ENCODE measurements at places on chromosomes 13 and 19.

DNA sequence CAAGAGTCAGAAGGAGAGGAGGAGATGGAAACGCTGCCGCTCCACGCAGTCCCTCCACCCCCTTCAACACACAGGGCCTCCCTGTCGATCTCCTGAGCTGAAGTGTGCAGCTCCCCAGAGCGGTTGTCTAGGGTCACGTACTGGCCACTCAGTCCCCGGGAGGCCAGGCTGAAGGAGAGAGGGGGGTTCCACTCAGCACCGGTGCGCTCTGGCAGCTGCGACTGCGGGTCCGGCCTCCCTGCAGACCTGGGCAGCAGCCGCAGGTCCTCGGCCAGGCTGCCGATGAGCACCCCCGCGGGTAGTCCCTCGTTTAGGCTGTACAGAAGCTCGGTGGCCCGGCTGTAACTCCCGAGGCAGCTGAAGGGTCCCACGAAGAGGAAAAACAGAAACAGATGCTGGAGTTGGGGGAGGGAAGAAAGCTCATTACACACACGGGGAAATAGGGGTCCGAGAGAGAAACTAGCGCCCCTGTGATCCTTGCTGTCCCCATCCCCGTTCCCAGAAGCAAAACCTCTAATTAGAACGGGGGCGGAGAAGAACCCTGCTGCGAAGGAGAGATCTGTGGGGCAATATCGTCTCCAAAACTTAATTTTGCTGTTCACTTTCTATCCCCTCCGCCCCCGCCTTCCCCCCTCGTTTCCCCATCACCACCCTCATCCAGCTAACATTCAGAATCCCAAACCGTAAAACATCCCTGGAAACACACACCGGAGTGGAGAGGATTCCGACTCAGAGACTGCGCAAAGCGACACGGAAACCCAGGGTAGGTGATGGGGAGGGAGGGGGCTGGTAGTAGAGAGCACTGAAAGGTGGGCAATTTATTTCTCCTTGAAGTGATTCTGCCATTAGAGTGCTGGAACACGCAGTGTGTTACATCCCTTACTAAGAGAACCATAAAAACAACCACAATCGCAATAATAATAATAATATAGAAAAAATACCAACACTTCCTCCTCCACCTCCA is 1.8 kb downstream of the PCDH20 start:
- DNase-seq: no peak

DNA sequence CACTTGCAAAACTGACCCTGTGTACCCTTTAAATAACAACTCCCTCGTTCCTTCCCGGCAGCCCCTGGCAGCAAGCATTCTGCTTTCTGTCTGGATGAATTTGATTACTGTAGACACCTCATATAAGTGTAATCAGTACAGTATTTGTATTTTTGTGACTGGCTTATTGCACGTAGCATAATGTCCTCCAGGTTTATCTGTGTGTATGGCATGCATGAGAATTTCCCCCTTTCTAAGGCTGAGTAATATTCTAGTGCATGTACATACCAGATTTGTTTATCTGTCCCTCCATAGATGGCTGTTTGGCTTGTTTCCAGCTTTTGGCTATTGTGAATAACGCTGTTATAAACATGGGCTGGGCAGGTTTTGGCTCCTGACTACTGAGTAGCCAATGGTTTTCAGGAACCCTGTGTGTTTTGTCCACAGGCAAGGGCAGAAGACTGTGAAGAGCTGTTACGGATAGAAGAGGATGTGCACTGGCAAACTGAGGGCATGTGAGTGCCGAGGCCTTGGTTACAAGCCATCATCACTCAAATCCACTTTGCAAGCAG is 98.0 kb downstream of the ESD start:
- DNase-seq: no peak

DNA sequence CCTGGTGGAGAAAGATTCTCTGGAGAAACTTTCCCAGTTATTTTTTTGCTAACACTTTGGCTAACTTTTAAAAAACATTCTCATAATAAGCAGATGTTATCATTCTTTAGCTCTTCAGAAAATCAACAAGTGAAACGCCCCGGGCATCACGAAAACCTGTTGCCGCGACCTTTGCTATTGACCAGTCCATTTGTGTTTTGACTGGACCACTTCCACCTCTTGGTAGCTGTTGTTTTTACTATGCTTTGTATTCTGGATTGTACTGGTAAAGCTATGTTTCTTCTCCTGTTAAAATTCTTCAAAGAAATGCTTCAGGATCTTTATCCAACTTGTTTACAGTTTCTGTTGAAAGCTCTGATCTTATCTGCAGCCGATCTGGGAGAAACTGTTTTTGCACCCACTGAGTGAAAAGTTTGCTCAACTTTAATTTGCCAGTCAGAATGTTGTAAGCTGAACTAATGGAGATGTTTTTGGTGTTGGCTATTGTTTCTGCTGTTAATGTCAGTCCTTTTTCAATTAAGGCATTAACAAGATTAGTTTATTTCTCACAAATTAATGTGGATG is 23.3 kb downstream of the UFM1 start:
- DNase-seq: no peak

- DNase-seq: no peak
These were observed at the start of gene EPS8L1 for GRCh38 chr19:55075371-55075998. EPS8L1 (plus strand) TSS chr19:55075869; CDS start chr19:55076445, 576 bp downstream.

- peak; percentile 75 for DNase-seq
These were observed 73.0 kb downstream of the MAP4K1 start for GRCh38 chr19:38544569-38545315.

- DNase-seq: peak; percentile 77
These were observed 255.1 kb downstream of the TBC1D4 start for GRCh38 chr13:75226733-75227435.

GRCh38 chr13:74103970-74104555 is 30.1 kb downstream of the KLF12 start:
- no peak for DNase-seq

- DNase-seq: no peak
These were observed 108.1 kb downstream of the FGF14 start for GRCh38 chr13:102293723-102294122.

- DNase-seq: no peak
These were observed 20.2 kb upstream of the CEACAM6 start for GRCh38 chr19:41735071-41735600.

GRCh38 chr19:39327363-39328045 is 6.8 kb upstream of the LRFN1 start:
- DNase-seq: no peak

GRCh38 chr13:47426126-47426849 is 529.4 kb upstream of the HTR2A start:
- DNase-seq: no peak

GRCh38 chr19:15107061-15108010 is at the start of gene SYDE1:
SYDE1 (plus strand) TSS chr19:15107401; CDS start chr19:15107434, 33 bp downstream.
- DNase-seq: no peak

- DNase-seq: no peak
These were observed 3.4 kb downstream of the FGF22 start for GRCh38 chr19:642767-643727.

- no peak for DNase-seq
These were observed 80.7 kb upstream of the OLFM4 start for GRCh38 chr13:52947921-52948373.

DNA sequence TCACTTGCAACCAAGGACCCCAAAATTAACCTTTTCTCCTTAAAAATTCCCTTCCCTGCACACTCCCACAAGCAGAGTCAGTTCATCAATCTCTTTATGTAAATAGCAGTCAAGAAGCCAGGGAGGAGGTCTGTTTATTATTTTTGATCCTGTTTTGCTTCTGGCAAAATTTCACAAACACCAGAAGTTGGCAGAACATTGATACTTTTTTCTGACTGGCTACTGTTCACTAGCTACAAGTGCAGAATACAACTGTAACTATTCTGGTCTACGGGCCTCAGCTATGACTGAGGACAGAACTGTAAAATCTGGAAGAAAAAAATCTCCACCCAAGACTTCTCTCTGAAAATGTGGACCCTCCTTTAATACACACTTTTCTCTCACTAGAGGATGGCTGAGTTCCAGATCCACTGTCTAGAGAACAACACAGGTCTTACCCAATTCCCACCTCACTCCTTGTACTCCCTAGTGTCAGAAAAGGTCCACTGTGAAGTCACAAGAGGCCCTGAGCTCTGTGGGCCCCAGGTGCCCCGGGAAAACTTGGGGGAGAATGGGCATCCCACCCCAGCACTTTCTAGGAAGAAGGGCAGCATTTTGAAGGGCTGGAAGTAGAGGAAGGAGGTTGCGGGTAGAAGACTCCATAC is 14.5 kb downstream of the STARD13 start:
- DNase-seq: no peak

- no peak for DNase-seq
These were observed 6.2 kb upstream of the COLGALT1 start for GRCh38 chr19:17549085-17549740.

GRCh38 chr19:34997071-34997617 is 3.0 kb upstream of the GRAMD1A start:
- DNase-seq: peak; percentile 67

DNA sequence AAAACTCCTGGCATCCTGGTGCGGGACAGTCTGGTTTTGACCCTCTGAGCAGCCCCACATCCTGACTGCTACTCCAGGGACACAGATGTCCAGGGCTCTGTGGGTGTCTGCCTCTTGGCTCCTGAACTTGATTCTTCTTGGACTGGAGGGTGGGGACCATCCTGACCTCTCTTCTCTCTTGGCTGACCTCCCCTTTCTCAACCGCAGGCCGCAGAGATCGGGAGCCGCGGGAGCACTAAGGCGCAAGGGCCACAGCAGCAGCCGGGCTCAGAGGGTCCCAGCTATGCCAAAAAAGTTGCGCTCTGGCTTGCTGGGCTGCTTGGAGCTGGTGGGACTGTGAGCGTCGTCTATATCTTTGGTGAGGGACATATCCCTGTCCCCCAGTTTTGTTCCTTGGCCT is 1.0 kb downstream of the TIMM50 start:
- no peak for DNase-seq

DNA sequence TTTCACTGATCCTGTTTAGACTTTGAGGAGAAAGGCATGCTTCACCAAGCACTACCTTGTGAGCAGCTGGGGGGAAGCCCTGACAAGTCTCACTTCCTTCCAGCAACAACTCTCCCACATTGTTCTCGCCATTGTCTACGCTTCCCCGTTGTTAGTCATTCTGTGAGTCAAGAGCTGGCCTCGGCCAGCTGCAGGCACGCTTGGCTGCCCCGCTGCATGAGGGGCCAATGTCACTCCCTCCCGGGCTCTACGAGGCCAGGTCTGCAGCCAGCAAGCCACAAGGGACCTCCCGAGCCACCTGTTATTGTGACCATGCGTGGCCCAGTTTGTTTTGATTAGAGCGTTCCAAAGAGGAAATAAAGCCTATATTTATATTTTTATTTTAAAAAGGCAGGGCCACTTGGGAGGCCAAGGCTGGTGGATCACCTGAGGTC is 220.9 kb downstream of the FOXO1 start:
- DNase-seq: no peak

DNA sequence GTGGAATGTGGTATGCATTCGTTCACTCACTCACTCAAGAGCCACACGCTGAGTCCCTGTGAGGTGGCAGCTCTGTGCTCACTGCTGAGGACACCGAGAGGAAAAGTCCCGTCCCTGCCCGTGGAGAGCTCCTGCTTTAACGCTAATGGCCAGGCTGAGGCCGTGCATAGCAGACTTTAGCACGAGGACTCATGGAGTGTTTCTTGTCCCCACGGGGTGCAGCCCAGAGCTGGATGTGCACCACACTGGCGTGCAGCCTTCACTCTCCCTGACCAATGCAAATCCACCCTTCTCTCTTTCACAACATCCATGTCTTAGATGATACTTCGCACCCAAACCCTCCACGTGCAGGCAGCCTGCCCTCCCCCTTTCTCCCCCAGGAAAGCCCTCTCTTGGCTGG is 159.6 kb upstream of the ZNF536 start:
- no peak for DNase-seq

- no peak for DNase-seq
These were observed 20.8 kb downstream of the ITM2B start for GRCh38 chr13:48253849-48254248.

- DNase-seq: no peak
These were observed 4.8 kb downstream of the PIAS4 start for GRCh38 chr19:4012092-4012974.

DNA sequence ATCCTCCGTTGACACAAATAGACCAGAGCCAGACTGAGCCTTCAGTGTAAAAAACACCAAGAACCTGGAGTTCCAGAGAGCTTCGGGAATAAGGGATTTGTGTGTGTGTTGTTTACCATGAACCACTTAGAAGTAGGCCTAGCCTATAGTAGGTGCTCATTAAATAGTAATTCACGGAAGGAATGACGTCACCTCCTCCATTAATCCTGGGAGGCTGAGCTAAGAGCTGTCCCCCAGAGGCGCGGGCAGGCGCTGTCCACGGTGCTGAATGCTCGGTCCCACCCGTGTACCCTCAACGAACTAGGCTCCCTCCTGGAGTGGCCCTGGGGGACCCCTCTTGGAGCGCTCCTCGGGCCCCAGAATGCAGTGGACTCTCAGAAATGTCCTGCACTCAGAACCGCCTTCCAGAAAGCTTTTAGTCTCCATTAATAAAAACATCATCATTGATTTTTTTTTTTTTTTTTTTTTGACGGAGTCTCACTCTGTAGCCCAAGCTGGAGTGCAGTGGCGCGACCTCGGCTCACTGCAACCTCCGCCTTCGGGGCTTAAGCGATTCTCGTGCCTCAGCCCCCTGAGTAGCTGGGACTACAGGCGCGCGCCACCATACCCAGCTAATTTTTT is 6.5 kb downstream of the UNC13A start:
- DNase-seq: peak; percentile 48

GRCh38 chr13:20654156-20654555 is 49.3 kb upstream of the IL17D start:
- no peak for DNase-seq

DNA sequence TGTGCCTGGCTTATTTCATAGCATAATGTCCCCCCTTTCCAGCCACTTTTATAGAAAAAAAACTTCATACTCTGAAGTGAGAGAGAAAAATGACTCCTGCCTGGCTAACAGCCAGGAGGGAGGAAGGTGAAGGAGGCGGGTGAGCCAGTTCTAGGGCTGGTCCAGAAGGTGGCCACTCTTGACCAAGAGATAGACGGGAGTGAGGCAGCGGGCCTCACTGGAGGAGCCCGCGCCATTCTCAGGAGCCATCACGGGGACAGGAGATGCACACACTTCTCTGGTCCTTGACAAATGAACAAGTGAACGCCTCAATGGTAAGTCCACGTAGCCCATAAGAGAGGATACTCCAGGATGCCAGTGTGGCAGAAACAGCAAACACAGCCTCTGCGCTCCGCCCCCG is 231.4 kb downstream of the UQCRFS1 start:
- no peak for DNase-seq

DNA sequence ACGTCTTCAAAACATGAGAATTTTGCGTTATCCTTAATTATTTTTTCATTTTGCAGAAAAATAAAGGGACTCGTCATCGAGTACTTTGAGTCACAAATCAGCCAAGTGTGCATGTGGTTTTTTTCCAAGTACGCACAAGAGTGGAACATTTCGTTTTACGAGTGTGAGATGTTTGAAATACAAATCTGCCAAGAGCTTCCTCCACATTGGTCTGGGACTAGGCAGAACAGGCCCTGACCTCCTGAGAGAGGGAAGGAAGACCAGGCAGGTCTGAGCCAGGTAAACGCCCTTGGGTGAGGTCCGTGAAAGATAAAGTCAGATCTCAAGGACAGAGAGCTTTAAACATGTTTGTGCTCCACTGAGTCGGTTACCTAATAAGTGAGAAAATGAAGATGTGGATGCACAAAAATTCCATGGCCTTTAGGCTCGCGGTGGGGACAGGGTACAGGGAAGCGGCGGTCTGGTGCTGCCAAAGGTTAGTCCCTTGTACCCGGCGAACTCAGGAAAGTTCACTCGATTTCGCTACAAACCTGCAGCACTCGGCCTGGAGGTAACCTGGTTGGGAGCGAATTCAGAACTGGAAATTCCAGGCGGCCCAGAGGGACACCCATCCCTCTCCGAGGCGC is 473 bp upstream of the ITM2B start:
- no peak for DNase-seq

- DNase-seq: no peak
These were observed 46.7 kb downstream of the OR10H4 start for GRCh38 chr19:15995536-15995935.

All from Jurkat, Clone E6-1 (cell line).